GM03348 (cell line): ENCODE measurements at places on chromosomes 4 and X.
A peak's percentile ranks its signal among the peaks of the same experiment; 100 is the strongest.

- no peak for DNase-seq
Measured at GRCh38 chrX:39773923-39774773, 323.6 kb downstream of the BCOR start.

DNA sequence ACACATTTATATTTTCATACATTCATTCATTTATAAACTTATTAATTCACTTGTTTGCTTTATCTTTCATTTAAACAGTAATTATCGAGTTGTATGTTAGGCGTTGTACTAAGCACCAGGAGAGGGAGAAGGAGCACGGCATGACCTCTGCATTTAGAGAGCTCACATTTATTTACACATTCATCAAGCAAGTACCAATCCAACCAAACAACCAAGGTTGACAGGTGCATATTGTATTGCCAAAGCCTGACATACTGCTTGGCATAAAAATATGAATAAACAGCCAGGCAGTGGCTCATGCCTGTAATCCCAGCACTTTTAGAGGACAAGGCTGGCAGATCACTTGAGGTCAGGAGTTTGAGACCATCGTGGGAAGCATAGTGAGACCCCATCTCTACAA is 37.0 kb upstream of the CLNK start:
- no peak for DNase-seq

DNA sequence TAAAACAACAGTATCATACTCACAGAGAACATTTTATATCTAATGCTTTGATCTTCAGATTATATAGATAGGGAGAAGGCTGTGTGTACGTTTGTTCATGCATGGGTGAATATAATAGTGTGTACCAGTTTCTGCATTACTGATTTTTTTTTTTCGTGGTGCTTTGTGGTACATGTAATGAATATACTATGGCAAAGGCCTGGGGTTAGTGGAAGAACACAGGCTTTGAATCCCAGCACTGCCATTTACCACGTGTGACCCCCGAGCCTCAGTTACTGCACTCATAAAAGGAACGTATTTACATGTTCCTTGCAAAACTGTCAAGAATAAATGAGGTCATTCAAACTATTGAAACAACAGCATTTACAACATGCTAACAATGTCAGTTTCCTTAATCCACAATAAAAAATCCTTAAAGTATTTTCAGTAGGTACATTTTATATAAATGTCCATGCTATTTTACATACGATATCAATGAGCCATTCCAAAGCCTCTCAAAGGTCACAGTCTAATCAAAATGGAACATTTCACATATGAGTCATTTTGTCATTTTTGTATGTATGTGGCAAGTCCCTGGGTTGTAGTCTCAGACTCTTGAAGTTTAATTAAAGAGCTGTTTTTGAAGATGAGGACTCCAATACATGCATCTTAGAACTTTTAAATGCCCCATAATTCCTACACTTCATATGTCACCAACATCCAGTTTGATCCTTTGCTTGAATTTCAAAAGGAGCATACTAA is 242.8 kb downstream of the PPP3CA start:
- DNase-seq = no peak

DNA sequence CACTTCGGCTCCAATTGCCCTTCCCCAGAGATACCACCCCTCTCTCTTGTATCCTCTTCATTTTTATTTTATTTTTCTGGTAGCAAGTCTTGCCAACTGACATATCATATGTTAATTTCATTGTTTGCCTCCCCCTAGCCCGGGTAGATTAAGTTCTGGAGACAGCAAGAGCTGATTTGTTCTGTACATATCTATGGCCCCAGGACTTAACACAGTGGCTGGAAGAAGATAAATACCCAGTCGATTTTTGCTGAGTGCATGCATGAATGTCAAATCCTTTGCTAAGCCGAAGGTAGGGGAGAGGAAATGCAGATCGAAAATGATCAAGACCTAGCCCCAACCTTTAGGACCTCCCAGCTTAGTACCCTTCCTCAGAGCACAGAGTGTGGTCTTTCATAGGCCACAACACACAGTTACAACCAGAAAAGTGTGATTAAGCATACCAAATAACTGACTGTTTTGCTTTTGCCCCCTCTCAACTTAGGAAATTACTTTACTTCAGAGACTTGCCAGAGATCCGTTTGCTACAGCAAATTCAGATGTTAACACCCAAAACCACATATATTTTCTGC is 58.7 kb upstream of the KLF3 start:
- no peak for DNase-seq

- DNase-seq = no peak
Measured at GRCh38 chrX:17047224-17047623, 100.8 kb downstream of the REPS2 start.

- DNase-seq = no peak
Measured at GRCh38 chrX:10854594-10854993, 234.2 kb upstream of the MID1 start.

DNA sequence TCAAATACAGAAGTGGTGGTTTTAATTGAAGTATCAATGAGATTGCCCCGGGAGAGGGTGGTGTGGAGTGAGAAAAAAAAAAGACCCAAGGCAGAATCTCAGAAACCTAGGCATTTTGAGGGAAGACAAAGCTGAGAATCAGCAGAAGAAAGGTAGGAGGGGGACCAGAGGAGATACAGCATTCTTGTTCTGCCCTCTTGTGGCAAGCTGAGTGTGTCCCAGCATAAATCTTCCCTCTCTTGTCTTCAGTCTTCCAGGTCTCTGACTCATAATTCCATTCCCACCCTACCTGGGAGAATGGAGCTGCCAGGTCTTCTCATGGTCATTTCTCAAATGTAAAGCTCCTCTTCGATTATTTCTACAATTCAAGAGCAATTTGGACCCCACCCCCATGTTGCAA is 32.7 kb upstream of the MAGED1 start:
- peak; percentile 33 for DNase-seq

DNA sequence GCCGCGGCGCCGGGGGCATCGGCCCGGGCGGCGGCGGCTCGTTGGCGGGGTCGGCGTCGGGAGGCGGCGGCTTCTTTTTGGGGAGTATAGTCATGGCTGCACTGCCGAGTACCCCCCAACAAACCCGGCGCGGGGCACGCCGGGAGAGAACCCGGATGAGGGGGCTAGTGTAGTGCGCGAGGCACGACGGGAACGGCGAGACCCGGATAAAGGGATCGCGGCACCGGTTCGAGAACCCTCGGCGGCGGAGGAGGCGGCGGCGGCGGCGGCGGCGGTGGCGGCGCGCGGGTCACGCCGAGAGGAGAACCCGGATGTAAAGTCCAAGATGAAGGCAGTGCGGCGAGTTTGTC is at the start of gene OTUD5:
TSS of gene OTUD5 (minus strand) at position 131 of the 350 bp plus-strand sequence. CDS start at position 94, 37 bp downstream.
- peak; percentile 63 for DNase-seq

DNA sequence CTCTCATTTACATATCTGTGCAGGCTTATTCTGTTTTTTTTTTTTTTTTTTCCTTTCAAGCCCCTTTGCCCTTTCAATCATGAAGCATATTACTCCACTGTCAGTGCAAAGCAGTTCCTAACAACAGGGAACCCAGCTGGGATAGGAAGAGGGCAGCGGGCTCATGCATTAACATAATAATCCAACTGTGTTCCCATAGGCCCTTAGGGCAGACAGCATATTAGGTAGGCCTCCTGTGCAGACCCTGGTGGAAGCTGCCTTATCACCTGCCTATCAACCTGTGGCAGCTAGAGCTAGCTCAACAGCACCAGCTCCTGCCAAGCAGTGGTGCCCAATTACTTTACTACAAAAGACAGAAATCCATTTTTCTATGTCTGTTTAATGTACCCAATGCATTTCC is 49.3 kb downstream of the SLC10A7 start:
- no peak for DNase-seq

DNA sequence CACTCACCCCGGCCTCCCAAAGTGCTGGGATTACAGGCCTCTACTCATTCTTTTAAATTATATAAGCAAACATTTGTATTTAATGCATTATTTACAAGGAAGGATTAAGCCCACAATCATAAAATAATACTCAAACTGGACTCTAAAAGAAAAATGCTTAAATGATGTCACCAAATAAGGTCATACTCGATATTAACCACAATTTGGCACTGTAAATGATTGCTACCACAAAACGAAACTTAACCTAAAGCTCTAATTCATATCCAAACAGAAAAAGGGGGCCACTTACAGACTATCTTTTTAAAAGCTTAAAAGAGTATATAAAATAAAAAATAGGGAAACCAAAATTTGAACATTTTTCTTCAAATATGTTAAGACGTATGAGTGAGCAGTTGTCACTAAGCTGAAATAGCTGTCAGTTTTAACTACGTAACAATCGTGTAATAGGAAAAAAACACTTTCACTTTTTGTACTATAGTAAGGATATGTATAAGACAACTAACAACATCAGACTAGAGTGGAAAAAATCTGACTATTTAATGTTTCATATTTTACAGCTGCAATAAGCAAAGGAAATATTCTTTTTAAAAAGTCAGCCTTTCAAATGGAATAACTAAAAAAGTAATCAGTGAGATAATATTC is 108.2 kb upstream of the GPR34 start:
- DNase-seq = no peak

- no peak for DNase-seq
Measured at GRCh38 chr4:82746705-82747574, 51.7 kb downstream of the SCD5 start.

DNA sequence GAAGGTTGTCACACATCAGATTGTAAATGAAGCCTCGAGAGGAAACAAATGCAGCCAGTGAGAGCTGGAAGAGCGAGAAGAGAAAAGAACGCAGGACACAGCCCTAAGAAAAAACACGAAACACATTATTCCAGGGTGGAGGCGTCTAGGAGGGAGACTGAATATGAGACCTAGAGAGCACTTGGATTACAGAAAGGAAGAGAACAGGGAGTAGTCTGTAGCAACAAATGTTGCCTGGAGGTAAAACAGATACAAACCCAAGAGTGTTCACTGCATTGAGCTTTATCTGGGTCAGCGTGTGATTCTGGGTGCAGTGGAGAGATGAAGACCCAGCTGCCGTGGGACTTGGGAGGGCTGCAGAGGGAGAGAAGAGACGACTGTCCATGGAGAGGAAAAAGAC is 50.1 kb upstream of the SETD7 start:
- DNase-seq = no peak

DNA sequence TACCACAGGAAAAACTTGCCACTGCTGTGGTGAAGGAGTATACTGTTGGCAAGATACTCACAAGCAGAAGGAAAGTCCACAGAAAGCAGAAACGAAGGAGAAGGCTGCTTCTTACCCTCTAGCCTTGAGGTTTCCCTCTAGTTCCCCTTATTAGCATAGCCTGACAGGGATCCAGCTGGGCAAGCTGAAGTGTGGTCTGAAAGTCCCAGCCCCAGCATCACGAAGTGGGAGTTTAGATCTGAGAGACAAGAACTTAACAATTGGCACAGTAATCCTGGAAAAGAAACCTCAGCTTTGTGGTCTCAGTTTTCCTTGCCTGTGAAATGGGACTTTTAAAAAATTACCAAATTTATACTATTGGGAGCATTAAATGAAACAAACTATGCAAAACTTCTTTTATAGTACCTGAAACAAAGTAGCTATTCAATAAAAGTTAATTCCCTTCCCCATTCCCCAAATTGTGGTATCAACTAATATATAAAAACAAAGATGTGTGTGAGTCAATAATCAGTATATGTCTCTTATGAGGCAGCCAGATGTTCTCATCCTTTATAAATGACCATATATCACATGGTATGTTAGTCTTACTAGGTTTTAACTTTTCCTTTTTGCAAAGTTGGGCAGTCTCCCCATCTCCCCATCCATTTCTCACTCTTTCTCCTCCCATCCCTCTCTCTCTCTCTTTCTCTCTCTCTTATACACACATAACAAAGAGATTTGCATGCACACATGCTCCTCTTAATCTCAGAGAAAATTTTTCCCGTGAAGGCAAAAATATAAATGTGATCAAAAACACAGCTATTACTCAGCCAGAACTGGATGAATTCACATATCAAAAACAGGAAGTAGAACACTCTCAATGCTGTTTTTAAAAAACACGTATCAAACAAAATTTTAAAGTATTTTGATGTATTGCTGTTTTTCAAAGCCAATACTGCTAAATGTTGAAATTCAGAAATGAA is 57.8 kb downstream of the SCFD2 start:
- no peak for DNase-seq

DNA sequence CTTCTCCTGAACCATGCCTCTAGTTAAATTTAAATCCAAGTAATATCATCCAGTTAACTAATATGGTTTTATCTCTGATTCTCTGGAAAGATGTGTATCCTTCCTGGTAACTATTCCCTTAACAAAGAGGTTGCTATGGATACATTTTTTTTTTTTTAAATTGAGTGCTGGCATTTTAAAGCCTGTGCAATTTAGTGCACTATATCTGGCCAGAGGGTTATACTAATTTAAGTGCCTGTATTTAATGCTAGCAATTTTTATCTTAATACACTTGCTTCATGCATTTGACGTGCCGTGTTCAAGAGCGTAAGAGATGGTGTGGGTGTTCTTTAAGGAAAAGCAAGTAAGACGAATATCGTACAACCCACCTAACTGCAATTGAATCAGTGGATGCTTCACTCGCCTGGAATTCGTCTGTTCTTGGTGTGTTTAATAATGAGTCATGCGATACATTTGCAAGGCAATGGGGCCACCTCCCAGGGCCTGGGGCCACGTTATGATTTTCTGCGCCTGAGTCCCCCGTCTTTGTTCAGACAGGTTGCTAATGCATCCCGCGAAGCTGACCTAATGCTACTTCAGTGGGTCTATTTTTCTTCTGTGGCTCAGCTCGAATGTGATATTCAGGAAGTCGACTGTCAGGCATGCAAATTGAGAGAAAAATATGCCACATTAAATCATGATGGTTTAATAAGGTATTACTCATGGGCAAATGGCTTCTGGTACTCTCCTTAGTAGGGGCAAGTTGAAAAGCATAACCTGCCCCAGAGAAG is 14.2 kb upstream of the MID1 start:
- peak; percentile 41 for DNase-seq

- no peak for DNase-seq
Measured at GRCh38 chr4:2142630-2143427, 83.7 kb downstream of the NAT8L start.
